ENCODE measurements at places on chromosomes 5 and 9. TPM values are rescaled to one million over a fixed set of nuclear protein-coding genes. Genes with fewer than 3 reads are reported as not detected.

The SLC36A2 gene
- not detected for total RNA-seq

The TNFSF8 gene
- 4.0 TPM for total RNA-seq

- DNase-seq: peak; percentile 34
Measured at GRCh38 chr5:8081179-8081578, 212.2 kb downstream of the MTRR start.

DNA sequence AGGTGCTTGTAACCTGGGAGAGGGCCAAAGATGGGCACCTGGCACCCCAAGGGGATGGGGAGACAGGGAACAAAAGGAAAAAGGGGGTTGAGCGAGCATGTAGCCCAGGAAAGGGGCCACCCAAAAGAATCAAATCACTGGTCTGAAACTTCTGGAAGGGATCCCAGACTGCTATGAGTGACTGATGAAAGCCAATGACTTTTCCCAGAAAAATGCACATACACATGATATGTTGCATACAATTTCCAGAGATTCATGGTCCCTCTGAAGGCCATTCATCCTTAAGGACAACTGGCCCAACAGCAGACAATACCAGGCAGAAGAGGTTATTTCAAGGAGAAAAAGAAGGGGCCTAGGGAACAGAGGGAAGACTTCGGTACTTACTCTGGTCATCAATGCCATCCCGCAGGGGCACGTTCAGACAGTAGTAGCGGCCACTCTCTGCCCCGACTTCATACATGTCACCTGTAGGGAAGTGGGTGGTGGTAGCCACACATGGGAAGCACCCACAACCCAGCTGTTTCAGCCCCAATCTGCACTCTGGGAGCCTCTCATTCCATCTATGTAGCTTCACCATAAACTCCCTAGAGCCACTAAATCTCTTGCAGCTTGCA is 8.4 kb downstream of the HDAC3 start:
- DNase-seq: no peak

- no peak for DNase-seq
Measured at GRCh38 chr5:133383580-133383939, 228.8 kb downstream of the FSTL4 start.

DNA sequence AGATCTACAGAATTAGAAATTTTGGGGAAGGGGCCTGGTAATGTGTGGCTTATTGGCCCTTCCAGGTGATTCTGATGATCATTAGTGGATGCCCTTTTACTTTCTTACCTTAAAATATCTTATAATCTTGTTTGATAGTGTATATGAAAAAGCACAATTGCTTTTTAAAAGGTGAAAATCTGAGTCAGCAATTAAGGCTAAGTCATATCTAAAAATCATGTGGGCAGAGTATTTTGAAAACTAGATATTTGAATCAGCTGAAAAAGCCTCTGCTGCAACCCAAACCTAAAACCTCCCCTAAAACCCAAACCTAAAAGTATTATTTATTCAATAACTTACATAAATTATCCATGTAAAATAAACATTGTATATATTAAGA is 359.8 kb downstream of the PDE4D start:
- DNase-seq: no peak

DNA sequence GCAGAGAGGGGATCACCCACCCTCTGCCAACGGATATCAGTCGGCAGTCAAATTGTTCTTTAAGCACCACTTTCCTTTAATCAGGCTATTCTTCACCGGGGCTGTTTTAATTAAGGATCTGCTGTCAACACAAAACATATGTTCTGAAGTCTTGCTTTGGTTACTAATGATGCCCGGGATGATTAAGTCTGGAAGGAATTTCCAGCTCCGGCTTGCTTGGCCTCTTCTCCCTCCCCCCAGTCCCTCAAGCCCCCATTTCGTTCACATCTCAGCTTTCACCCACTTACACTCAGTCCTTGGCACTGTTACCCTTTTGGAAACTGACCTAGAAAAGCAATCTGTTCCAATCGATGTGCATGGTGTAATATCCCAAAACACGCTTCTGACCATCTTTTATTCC is 74.7 kb downstream of the MSX2 start:
- DNase-seq: no peak

DNA sequence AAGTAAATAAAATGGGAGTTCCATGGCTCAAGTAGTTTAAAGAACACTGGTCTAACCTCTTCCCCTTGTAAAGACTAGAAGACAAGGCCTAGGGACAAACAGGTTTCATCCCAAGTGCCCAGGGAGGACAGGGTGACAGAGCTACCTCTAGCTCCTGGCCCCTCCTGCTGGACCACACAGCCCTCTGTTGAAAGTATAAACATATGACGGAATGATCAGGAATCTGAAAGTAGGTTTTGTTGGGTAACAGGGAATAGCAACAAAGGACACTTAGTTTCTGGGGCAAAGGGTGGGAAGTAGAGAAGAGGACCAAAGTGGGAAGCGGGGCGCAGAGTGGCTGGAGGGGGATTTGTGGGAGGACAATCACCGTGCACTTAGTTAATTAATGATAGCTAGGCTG is 67.0 kb upstream of the DAB2IP start:
- no peak for DNase-seq

- no peak for DNase-seq
Measured at GRCh38 chr5:178420354-178420781, 169.8 kb downstream of the COL23A1 start.
